ENCODE measurements at places on chromosomes 7 and 10.

DNA sequence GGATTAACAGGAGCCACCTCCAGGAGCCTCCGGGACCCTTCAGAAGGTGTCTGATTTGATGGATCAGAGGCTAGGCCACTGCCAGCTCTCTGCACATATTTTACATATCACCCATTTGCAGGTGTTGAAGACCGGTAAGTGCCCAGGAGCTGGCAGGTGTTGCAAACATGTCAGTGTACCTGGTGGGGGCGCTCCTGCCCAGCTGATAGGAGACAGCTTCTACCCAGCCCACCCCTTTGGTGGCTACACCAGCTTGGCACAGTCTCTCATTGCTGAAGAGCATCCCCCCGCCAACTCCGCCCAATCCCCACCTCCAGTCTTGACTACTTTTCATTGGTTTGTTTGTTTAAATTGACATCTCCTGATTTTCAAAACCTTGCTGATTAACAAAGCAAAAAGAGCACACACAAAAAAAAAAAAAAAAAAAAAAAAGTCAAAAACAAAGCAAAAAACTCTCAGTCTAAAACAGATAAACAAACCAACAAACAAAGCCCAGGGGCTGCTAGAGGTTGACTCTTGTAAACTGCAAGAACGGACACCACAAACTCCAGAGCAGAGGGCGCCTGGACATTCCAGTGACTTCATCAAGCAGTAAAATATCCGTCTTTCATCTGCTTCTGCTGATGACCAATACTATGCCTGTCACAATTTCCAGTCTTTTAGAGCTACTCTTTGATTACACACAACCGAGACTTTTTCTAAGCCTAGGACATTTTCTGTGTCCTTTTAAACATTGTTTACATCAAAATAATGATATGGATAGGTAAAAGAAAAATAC is 275.3 kb downstream of the NRG3 start:
- peak; percentile 85 for DNase-seq

GRCh38 chr10:60222047-60222446 is 167.6 kb downstream of the ANK3 start:
- no peak for DNase-seq

GRCh38 chr7:112930787-112931186 is 140.6 kb upstream of the TMEM168 start:
- DNase-seq, result no peak

DNA sequence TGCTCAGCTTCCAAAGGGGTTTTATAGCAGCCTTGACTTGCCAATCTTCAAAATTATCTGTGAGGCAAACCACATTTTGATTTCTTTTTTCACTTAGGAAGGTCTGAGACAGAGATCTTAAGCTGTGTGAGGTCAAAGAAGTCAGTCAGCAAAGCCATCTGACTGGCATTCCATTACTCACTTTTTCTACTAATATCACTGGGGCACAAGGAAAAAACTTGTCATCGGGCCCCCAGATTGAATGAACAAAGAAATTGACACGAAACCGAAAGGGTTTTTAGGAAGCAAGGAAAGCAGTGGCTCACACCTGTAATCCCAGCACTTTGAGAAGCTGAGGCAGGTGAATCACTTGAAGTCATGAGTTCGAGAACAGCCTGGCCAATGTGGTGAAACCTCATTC is 78.5 kb upstream of the FRMD4A start:
- no peak for DNase-seq

- no peak for DNase-seq
Observed at GRCh38 chr7:140312141-140312846, 86.0 kb downstream of the SLC37A3 start.

GRCh38 chr10:60739558-60739957 is 38.7 kb upstream of the CDK1 start:
- no peak for DNase-seq

DNA sequence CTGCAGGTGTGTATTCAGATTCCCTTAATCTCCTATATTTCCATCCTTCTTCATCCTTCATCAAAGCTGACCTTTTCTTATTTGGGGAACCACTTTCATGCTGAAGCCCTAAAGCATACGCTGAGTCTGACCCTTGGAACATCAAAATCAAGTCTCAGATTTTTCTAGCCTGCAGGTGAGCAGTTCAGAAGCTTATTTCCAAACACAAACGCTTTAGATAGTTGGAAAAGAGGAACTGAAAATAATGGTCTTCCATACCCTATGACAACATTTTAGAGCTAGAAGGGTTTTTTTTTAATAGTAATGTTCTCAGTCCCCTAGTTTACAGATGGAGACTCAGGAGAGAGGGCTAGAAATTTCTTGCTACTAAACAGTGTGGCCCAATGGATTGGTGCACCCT is 1.6 kb upstream of the AGK start:
- DNase-seq, result no peak

DNA sequence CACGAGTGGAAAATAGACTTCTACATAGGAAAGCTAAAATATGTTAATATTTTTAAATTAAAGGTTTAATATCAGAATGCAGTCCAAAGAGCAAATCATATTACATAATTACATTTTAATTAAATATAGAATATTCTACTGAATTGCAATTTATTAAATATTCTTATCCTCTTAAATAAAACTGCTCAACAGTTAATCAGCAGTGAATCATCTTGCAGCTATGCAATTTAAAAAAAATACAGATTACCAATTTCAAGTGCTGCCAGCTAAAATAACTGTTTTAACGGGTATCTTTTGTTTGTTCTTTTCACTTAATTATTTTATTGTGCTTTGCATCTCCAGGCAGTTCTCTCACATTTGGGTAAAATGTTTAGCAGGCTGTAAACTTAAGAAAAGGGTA is 82.2 kb downstream of the ZNRF2 start:
- DNase-seq, result no peak

- no peak for DNase-seq
Observed at GRCh38 chr10:124416733-124417132, 2.0 kb downstream of the OAT start.

DNA sequence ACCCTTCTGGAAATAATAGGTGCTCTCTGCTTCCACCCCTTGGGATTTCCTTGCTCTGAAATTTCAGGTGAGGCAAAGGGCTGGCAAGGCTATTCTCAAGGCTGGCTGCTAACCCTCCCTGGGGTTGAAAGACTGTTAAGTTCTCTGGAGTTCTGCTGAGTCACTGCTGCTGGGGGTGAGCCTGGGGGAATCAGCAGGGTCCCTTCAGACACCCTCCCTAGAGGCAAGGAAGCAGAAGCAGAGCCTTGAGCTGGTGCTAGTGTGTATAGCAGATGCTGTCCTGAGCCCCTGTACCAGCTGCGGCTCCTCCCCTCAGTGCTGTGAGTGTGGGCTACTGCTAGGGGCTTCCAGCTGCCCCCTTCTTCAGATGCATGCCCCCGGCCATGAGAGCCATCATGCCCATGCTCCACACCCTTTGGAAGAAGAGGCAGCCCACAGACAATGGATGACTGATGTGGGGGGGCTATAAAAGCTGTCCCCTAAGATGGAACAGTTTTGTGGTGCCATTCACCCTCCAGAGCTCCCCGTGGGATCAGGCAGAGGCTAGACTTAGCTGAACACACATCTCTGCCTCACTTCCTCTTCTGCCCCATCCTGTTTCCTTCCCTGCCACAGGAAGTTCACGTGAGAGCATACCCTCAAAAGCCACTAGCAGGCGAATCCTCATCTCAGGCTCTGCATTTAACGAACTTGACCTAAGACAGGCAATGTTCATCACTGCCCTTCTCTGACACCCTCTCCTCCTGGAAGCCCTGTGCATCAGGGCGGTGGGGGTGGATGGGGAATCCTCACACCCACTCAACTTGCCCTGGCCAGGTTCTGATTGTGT is 91.8 kb downstream of the SH3PXD2A start:
- peak; percentile 40 for DNase-seq

Data from NAMALWA (cell line).